ENCODE measurements at places on chromosomes 3 and 15.

DNA sequence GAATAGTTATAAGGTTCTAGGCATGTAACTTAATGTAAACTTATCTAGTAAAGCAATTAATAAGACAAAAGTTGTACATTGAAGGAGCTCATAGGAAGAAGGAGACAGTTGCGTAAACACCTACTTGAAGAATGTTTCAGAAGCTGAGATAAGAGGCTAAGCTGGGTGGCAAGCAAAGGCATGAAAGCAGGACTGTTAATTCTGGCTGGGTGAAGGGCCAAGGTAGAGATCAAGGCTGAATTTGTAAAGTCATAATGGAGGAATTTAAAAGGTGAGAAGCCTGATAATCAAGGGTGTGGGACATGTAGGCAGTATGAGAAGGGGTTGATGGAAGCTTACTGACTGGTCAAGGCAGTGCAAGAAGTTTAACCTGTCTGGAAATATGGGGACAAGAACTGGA is 80.4 kb upstream of the TGFBR2 start:
- ATAC-seq = no peak

DNA sequence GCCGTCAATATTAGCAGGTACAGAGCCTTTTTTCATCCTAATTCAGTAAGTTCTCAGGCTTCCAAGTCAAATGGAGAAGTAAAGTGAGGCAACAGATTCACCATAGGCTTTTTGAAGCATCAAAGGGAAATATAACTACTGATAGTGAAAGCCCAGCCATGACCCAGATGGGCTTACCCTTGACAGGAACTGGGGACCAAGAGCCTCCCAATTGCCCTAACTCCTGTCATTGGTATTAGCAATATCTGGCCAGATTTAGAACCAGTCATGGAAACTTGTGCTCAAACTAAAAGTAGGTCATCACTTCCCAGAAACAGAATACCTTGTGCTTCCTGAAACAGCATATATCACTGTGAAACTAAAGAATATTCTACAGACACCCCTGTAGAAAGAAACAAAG is 33.0 kb downstream of the NME9 start:
- ATAC-seq = no peak

- ATAC-seq = no peak
These were observed 42.2 kb upstream of the PRR23E start for GRCh38 chr3:127150513-127151250.

DNA sequence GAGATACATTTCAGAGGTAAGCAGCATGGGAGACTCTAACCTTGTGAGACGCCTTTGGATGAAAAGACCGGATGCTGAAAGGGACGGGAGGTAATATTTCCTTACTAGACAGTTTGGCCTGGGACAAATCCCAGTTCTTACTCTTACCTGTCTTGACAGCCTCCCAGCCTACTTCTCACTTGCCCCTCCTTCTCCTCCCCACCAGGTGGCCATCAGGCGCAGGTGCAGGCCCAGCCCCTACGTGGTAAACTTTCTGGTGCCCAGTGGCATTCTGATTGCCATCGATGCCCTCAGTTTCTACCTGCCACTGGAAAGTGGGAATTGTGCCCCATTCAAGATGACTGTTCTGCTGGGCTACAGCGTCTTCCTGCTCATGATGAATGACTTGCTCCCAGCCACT is 6.3 kb downstream of the HTR3D start:
- no peak for ATAC-seq

DNA sequence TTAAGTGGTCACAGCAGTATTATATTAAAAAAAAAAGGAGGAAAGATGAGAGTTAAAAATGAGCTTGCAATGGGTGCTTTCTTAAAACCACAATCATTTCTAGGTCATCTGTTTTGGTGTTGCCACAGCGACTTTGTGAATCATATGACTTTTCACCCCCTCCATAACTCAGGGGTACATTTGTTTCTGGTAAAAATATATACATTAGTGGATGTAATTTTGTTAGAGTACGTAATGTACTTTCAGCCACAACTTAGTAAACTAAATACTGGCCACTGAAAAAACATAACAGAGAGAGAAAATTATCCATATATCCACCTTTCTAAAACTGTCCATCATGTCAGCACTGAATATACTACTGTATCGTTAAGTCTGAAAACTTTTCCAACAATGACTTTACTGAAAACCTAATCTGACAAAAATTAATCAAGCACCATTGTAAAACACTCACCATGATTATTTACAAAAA is 3.4 kb downstream of the ANKRD28 start:
- ATAC-seq = no peak

DNA sequence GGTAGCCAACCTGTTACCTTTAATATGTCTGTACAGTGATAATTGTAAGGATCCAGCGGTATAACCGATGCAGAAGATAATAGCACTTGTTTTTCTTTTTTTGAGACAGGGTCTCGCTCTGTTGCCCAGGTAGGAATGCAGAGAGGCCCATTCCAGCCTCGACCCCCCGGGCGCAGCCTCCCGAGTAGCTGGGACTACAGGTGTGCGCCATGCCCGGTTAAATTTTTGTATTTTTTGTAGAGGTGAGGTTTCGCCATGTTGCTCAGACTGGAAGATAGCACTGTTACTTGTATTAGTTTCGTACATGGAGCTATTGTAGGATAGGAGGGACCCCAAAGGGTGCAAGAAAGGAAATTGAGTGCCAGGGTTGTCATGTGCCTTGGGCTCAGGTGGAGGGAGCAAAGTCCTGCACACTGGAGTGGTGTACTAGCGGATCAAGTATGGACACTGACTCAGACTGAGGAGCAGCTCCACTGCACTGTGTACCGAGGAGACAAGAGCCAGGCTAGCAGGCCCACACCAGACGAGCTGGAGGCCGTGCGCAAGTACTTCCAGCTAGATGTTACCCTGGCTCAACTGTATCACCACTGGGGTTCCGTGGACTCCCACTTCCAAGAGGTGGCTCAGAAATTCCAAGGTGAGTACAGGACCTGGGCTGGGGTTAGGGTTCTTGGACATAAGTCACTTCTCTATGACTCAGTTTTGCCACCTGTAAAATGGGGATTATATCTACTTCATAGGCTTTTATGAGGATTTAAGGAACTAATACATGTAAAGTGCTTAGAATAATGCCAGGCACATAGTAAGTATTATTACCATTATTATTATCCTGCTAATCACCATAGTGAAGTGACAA is 1.0 kb downstream of the OGG1 start:
- no peak for ATAC-seq

DNA sequence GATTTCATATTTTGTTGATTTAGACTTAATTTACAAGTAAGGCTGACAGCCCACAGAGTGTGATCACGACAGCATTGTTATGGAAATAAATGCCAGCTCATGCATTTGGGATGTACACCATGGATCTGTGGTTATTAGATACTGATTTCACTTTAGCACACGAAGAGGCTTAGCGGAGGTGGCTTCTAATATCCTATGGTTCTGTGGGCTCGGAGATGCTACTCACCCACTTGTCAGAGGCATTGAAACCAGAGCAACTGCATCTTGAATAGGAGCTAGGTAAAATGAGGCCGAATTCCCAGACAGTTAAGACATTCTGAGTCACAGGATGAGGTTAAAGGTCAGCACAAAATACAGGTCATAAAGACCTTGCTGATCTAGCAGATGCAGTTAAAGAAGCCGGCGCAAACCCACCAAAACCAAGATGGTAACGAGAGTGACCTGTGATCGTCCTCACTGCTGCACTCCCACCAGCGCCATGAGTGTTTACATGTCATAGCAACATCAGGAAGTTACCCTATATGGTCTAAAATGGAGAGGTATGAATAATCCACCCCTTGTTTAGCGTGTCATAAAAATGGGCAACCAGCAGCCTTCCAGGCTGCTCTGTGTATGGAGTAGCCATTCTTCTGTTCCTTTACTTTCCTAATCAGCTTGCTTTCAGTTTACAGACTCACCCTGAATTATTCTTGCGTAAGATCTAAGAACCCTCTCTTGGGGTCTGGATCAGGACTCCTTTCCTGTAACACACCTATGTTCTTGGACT is 117.5 kb downstream of the PGPEP1L start:
- ATAC-seq = no peak

GRCh38 chr3:46484388-46484787 is 13.4 kb upstream of the RTP3 start:
- ATAC-seq = no peak

GRCh38 chr15:65766422-65767263 is 25.4 kb downstream of the DENND4A start:
- no peak for ATAC-seq

GRCh38 chr15:59896663-59897074 is 107.4 kb upstream of the FOXB1 start:
- no peak for ATAC-seq

DNA sequence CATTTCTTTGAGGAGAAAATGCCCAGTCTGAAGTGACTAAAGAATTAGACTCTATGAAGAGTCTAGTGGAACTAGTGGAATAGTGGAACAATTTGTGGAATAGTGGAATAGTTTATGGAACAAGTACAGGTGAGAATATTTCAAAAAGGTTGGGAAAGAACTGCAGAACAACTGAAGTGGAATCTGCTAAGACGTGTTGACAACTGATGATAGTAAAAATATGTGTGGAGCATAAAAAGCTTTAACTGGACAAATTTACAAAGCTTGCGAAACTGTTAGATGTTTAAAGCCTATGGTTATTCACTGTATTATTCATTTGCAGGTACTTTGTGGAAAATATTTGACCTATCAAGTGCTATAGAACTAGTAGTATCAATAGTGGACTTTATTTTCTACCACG is 164.5 kb downstream of the ADAMTS9 start:
- no peak for ATAC-seq

GRCh38 chr3:173138026-173138425 is 3.0 kb downstream of the SPATA16 start:
- ATAC-seq = no peak

DNA sequence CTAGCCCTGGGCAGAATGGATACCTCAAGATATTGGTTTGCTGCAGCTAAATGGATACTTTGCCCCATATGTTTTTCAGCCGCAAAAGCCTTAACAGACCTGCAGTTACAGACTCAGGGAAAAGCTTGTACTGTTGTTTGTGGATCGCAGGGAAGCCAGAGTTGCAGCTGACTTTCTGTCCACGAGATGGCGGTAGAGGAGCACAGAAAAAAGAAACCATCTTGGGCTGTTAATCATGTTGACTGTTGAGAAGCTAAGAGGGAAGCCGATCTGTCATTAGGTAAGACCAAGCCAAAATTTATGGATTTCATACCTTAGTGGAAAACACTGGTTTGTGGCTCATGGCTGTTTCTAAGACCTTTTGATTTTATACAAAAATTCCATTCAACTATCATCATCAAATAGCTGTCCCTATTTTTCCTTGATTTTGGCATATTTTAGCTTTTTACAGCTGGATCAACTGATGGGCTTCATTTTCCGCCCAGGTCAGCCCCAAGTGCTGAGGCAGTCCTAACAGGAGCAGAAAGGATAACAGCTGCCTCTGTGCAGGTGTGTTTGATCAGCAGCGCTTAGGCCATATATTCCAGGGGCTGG is 205.7 kb upstream of the ZPLD1 start:
- no peak for ATAC-seq

GRCh38 chr3:7759630-7760029 is 742.0 kb upstream of the LMCD1 start:
- no peak for ATAC-seq

GRCh38 chr3:191216510-191216909 is 17.5 kb downstream of the OSTN start:
- no peak for ATAC-seq

- ATAC-seq = no peak
These were observed 35.5 kb downstream of the MRPS25 start for GRCh38 chr3:15029625-15030024.

DNA sequence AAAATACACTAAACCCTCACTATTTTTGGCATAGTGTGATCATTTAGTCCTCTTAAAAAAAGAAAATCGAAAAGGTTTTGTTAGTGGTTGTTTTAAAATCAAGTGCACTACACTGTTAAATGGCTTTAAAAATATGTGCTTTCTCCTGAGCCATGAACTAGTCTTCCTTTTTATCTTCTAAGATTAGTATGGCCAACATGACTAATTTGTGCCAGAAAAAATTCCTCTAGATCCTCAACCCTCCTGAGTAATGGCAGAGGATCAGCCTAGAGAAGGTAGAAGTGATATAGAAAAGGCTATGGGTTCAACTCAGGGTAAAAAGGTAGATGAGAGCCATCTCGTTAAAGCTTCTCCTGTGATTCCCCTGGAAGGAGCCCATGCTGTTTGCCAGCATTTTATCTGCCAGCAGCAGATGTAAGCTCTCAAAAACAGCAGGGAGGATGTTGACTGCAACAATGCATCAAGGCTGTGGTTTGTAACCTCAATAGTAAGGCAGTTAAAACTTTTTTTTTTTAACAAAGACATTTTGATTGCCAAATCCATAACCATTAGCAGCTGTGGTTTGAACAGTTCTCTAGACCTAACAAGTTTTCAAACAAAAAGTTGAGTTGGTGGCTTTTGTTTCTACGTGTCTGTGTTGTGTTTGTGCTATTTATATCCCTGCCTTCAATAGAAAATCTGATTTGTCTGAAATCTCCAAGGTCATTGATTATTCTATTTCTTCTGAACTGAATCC is 30.2 kb upstream of the ZNF609 start:
- peak; percentile 74 for ATAC-seq

DNA sequence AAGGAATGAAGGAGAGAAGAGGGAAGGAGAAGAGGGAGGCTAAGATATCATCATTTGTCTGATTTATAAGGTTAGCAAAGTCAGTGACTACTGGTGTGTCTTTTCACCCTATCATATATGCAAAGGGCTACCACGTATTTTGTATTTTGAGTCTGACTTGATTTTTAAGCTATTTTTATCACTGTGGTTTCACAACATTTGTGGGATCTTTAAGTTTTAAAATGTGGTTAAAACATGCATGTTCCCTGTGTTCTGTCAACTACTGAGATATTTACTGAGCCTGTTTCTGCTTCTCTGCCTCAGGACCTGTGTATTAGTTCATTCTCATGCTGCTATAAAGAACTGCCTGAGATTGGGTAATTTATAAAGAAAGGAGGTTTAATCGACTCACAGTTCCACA is 22.5 kb upstream of the SPTSSB start:
- no peak for ATAC-seq

DNA sequence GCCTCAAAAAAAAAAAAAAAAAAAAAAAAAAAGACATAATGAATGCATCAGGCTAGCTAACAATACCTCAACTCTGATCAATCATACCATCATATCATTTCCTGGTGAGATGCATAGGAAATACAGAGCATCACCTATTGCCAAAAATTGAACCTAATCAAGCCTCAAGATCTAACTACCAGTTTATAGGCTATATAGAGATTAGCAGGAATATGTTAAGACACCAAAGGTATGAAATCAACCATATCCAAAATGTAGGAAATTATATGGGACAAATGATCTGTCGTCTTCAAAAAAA is 387 bp upstream of the VPS33B start:
- ATAC-seq = no peak

DNA sequence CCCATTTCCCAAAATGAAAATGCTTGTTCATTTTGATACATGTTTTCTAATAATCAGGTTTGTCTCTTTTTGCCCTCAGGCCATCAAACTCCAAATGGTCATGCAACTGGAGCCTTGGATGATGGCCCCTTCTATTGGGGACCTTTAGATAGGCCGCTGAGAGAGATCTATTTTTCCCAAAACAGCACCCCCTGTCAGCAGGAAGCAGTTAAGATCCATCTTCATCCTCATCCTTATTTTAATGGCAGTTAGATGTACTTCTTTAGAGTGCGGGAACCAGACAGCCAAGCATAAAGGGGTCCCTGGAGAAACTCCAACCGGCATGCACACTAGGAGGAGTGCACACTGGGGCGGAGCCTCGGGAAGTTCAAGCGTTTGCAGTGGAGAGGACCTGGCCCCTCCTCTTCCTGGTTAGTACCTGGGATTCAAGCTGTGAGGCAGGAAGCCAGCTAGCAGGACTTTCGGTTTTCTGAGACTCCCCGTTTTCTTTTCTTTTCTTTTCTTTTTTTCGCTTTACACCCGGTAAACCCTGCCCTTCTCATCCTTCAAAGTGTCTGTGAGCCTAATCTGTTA is 31.9 kb upstream of the STRIT1 start:
- no peak for ATAC-seq

- ATAC-seq = no peak
These were observed 399.5 kb upstream of the GOLIM4 start for GRCh38 chr3:168495270-168495669.

Data from gastroesophageal sphincter (tissue), 4 donors.